ENCODE measurements at places on chromosomes 5 and 9.

GRCh38 chr9:69412741-69413150, 87.7 kb downstream of the ENTREP1 start:
- peak; percentile 33 for DNase-seq

DNA sequence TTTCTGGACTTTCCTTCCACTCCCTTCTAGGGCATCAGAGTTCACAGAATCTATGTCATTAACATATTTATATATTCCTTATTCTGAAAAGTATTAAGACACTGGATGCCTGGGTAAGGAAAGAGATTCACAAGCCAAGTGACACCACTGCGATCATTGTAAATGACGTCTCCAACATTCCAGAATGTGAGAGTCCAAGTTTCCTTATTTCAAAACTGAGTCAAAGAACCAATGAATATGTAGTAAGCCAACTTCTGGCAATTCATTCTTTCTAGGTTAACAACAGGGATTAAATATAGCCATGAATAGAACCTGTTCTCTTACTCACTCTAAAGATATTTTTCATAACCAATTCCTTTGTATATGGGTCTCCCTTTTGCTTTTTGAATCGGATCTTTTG, 18.1 kb downstream of the RAI14 start:
- DNase-seq, result no peak

GRCh38 chr5:33892620-33893137, 889 bp upstream of the ADAMTS12 start:
- peak; percentile 2 for DNase-seq

- no peak for DNase-seq
These were observed 63.7 kb upstream of the RICTOR start for GRCh38 chr5:39137819-39138451.

- no peak for DNase-seq
These were observed 46.8 kb upstream of the CLPTM1L start for GRCh38 chr5:1391691-1392090.

DNA sequence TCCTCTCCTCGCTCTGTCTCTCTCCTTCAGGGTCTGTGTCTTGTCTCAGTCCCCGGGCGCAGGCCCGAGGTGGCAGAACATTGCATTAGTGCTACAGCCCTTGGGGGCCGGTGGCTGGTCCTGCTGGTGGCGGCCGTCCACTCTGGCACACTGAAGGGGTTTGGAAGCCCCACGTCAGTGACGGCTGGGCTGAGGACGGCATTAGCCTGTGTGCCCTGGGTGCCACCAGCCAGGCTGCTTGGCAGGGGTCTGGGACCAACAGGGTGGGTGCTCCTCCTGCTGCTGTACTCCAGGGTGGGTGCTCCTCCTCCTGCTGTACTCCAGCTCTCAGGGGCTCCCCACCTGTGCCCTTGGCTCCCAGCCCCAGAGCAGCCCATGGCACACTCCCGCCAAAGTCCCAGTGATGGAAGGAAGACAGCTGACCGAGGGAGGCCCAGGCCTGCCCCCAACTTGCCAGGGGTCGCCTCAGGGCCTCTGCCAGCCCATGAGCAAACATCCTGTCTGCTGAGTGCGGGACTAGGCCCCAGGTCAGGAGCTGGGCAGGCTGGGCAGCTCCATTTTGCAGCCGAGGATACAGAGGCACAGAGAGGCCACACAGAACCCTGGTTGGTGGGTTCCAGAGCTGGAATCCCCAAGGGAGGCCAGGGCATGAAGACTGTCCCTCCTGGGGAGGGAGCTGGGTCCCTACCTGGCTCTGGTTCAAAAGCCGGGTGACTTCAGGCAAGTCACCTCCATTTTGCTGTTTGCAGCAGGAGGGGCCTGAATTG, 27.3 kb downstream of the SARDH start:
- DNase-seq, result no peak

- DNase-seq, result no peak
These were observed 26.0 kb upstream of the STXBP1 start for GRCh38 chr9:127586096-127586495.

DNA sequence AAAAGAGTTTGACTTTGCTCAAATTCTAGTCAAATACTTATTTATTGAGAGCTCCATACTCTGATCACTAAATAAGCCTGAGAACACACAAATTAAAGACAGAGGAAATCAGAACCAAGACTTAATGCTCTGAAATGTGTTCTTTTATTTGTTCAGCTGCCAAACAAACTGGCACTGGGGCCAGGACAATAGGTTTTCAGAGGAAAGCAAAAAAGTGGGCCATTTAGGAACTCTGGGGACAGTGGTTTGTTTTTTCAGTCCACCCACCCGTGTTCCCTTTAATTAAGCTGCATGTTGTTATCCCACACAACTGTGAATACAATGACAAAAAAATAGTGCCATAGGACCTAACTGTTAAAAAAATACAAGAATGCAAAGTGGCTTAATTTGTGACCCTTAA, 95.4 kb upstream of the RETREG1 start:
- DNase-seq, result peak; percentile 76

GRCh38 chr9:122016744-122017143, 76.4 kb downstream of the TTLL11 start:
- DNase-seq, result no peak

GRCh38 chr5:131316822-131317221, 53.0 kb downstream of the CDC42SE2 start:
- DNase-seq, result no peak

DNA sequence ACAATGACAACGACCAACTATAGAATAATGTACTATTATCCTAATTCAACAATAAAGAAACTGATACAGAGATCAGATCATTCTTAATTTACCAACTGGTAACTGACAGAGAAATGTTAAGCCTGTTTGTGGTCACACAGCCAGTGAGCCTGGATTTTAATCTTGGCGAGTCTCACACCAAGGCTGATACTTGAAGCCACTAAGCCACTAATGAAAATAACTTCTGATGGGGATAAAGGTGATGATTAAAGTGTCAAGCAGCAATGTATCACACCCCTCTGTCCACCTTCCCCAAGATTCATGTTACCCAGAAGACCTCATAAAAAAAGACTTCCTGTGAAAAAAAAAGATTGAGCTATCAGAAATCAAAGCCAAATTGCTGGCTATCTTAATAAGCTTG, 350.5 kb downstream of the SPOCK1 start:
- DNase-seq, result no peak

- DNase-seq, result no peak
These were observed 2.2 kb upstream of the NPR3 start for GRCh38 chr5:32708949-32709348.

DNA sequence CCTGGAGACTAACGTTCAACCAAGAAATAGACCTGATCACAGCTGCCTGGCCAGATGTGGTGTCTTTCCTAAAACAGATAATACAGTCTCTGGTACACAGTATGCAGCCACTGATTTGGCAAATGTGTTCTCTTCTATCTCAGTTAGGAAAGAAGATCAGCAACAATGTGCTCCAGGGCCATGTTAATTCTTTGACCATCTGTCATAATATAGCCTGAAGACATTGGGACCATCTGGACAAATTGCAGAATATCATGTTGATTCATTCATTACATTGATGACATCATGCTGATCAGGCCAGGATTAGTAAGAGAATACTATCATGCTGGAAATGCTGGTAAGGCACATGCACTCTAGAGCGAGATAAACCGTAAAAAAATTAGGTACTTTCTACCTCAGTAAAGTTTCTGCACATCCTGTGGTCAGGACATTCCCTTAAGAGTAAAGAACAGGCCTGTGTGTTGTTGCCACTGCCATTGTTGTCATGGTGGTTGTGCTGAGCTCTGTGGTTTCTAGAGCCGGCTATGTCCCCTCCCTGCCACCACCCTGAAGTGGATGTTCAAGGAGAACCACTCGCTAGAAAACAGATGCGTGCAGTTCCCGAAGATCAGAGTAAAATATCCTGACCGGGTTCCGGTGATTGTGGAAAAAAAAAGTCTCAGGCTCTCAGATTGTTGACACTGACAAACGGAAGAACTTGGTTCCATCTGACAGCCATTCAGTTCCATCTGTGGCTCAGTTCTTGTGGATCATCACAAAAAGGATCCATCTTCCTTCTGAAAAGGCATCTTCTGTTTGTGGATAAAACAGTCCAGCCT, 6.4 kb upstream of the JMY start:
- no peak for DNase-seq

GRCh38 chr5:118891252-118891651, 97.1 kb downstream of the DTWD2 start:
- DNase-seq, result peak; percentile 81

DNA sequence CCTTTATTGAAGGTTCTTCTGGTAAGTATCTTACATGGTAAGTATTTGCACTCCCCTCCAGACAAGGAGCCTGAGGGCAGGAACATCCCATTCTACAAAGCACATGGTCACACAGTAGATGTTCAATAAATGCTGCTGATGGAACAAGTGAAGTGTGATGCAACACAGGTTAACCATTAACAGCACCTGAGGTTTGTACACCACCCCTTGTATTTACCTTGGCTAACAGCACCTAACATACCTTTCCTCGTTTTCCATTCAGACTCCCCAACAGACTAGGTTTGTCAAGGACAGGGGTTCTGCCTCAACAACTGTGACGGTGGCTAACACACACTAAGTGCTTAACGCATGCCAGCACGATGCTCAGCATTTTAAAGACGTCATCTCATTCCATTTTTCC, 213.6 kb downstream of the MAPKAP1 start:
- DNase-seq, result no peak

- no peak for DNase-seq
These were observed 69.9 kb upstream of the OR2K2 start for GRCh38 chr9:111399772-111400563.

DNA sequence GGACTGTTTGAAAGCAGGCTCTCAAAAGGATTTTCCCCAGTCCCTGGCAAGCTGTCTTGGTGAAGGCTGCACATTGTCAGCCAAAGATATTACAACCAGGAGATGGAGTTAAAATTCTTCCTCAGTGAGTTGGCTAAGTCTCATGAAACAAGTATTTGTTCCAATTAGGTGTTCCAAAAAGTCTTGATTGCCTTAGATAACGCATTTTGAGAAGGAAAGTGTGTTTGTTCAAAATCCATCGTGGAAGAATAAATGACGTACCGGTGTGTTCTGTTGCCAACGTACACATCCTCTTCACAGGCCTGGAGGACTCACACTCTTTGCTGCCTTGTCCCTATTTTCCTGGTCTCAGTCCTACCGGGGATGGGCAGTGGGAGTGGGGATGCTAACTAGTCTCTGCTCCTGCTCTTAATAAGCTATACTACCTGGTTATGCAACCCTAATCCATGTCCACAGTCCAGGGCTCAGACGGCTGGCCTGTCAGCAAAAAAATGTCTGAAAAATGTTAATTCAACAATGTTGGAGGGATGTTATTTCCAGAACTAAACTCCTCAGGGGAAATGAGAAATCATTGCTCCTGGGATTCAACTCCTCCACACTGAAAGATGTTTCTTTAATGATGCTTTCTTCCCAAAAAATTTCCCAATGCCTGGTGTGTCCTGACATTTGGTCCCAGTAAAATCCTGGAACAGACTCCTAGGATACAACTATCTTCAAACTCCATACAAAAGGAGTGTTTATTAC, 175.3 kb upstream of the KLF9 start:
- DNase-seq, result no peak

DNA sequence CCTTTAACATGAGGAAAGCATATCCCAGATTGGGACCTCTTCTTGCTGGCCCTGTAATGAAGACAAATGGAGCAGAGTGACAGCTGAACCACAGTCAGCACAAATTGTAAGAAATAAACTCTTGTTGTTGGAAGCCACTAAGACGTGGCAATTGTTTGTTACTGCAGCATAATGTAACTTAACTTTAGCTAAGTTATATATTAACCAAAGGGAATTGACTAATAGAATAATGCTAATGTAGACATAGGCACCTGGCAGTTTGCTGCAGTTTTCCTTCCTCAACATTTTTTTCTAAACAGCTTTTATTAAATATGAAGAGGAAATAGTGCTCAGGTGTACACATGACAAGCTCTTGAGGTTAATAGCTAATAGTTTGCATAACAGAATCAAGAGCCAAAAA, 300.7 kb upstream of the SLC30A5 start:
- DNase-seq, result no peak

DNA sequence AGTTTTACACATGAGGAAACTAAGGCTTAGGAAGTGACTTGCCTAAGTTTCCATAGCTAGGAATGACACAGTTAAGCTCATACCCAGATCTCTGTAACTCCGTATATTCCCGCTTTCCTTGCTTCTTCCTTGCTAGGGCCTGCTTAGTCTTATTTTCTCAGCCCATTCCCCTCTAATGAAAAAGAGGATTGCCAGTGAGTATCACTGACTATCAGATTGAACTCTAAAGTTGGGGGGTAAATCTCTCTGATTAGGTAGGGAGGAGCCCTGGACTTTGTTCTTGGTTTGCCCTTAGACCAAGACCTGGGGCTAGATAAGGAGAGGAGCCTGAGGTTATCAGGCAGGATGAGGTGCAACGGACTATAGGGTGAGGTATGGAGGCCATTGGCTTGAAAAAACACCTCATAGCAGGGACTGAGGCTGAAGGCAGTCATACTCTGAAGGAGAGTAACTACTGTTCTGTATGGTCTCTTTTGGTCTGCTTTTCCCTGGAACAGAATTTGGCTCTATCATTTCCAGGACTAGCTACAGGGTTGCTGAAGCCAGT, 2.5 kb downstream of the TRIM32 start:
- no peak for DNase-seq

DNA sequence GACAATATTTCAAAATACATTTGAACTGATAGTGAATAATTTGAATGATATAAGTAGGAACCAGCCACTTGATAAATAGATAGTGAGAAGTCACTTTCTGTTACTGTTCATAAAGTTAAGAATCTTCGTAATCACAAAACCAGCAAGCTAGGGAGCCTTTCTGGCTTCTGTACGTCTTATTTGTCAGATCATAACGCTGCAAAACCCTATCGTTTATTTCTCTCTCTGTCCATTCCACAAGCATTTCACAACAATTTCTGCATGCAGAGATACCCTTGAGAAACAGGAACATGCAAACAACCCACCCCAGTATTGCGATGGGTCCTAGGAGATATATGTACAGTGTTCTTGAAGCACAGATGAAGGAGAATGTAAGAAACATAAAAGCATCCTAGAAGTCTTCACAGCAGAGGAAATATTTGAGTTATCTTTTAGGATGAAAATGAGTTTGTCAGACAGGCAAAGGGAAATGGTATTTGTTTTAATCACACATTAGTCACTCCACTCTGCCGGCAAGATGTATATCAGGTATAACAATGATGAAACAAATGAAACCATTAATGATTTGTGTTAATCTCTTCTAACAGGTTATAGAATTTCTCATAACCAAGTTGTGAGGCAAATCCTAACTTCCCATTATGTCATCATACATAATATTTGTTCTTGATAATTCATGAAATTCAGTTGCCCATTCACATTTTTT, 668.7 kb upstream of the FTMT start:
- no peak for DNase-seq

DNA sequence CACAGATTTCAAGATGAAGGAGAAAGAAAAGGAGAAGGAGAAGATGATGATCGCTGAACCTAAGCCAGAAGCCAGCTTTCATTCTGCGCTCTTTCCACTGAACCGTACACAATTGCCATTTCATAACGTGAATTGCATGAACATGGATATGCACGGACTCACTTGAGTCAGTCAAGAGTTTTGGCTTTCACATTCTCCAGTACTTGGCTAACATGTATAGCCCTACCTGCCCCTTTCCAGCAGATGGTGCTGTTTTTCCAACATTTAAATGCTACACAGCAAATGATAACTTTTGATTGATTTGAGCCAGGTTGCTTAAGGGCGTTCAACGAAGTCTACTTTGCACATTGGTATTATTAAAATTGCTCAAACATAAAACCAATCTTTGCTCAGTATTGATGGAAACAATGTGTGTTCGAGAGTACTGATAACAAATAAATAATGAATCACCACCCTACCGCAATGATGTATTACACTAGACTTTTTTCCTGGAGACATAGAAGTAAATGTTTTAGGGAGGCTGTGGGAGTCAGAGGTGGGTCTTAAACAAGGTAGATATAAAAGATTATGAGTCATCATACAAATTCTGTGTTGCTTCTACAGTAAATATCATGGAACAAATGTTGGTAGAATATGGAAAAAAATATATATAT, 196.4 kb downstream of the TRPM3 start:
- peak; percentile 38 for DNase-seq

Measured in NCI-H1092 treated with DMSO at 0.1 percent for 48 hours (cell line).